ENCODE measurements at places on chromosomes 13 and 19.

- DNase-seq, result no peak
Observed at GRCh38 chr13:108915095-108915633, 285.8 kb downstream of the MYO16 start.

GRCh38 chr13:59893266-59893665 is 270.5 kb downstream of the DIAPH3 start:
- DNase-seq, result no peak

- no peak for DNase-seq
Observed at GRCh38 chr13:105543742-105544141, 991.7 kb downstream of the EFNB2 start.

- DNase-seq, result no peak
Observed at GRCh38 chr19:57927587-57927986, 7.6 kb downstream of the ZNF418 start.

GRCh38 chr19:51140441-51140840 is 1.7 kb upstream of the SIGLEC7 start:
- no peak for DNase-seq

DNA sequence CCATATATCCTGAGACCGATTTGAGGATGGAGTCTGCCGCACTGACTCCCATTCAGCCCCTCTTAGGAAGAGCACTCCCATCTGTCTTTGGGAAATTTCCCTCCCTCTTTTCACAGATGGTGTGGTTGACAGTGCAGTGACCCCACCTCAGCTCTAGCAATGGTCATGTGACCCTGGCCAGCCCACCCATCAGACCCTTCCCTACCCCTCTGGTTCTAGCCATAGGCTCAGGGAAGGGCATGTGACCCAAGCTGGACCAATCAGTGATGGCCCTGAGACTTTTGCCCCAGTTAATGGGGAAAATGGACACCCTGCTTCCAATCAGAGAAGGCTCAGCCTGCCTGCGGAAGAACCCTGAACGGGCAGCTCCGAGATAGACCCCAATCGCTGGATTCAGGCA is 26.3 kb downstream of the IL12RB1 start:
- no peak for DNase-seq

DNA sequence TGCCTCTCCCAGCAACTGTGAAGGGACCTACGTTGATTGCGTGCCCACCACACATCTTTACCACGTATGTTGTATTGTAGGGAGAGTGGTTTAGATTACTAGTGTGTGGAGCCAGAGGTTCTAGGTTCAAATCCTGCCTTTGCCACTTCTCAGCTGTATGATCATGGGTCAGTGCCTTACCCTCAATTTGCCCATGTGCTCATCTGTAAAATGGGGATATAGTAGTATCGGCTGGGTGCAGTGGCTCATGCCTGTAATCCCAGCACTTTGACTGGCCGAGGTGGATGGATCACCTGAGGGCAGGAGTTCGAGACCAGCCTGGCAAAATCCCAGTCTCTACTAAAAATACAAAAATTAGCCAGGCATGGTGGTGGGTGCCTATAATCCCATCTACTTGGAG is 578 bp upstream of the LGALS4 start:
- DNase-seq, result no peak

- no peak for DNase-seq
Observed at GRCh38 chr13:102286326-102286725, 115.5 kb downstream of the FGF14 start.

DNA sequence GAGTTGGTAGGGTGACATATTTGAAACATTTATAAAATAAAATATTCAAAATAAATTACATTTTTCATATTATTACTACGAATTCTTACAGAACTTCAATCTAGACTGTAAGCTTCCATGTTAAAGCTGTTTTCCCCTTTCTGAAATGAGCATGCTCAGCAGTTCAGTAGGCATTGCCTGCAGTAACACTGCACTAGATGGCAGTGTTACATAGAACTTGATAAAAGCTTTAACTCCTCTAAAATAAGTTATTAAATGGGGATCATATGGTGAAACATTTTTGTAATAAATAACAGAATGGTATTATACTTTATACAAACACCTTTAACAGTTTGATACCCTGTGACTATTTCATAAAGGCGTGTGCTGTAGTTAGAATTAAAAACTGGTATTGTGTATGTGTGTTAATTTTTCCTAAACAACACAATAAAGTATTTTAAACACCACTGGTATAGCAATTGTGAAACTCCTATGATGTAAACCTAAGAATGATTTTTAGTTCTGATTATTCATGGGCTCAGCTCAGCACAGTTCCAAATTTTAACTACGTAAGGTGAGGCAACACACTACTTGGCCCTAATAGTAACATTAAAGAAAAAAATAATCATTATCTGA is 11.6 kb upstream of the GPR18 start:
- no peak for DNase-seq

DNA sequence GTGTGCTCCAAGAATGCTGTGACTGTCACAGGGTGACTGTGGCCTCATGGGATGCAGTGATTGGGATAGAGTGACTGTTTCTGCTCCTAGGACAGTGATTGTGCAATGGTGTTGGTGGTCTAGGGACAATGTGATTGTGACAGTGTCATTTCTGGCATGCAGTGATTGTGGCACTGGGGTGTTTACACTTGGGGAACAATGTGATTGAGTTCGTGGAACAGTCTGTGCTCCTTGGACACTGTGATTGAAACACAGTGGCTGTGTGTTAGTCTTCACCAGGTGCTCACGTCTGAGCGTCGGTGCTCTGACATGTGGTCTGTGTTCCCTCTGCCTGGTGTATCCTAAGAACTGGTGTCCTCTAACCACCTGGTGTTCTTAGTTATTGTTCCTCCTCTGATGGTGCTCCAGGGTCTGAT is 1.7 kb downstream of the PDE4A start:
- no peak for DNase-seq

GRCh38 chr19:27765912-27766725 is 1446.8 kb downstream of the UQCRFS1 start:
- DNase-seq, result no peak

DNA sequence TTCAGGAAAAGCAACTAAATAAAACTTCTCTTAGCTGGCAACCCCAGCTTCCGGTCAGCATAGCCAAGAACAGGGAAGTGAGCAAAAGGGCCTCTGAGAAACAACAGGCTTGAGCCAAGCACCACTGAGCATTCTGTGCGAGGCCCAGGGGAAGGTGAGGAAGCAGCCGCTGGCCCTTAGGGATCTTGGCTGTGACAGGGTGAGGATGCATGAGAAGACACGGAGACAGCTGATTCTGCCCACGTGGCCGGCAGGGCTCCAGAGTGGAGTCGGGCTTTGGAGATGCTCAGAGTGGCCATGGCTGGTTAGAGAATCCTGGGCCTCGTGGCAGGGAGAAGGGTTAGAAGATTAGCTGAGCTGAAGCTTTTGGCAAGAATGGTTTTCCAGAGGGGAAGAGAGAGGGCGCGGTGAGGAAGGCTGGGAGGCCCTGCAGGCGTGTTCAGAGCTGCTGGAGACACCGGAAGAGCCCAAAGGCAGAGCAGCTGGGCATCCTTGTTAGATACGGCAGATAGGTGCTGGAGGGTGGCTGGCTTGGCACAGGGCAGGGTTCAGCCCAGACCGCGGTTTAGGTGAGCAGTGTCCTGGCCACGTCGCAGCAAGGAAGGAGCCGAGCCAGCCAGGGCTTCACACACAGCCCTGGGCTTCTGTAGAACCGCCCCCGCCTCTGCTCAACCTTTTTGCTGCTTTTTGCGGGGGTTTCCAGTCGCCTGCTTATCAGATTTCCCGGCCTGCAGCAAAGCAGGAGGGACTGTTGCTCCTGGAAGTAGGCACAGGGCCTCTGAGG is 17.3 kb downstream of the UPF1 start:
- peak; percentile 16 for DNase-seq

DNA sequence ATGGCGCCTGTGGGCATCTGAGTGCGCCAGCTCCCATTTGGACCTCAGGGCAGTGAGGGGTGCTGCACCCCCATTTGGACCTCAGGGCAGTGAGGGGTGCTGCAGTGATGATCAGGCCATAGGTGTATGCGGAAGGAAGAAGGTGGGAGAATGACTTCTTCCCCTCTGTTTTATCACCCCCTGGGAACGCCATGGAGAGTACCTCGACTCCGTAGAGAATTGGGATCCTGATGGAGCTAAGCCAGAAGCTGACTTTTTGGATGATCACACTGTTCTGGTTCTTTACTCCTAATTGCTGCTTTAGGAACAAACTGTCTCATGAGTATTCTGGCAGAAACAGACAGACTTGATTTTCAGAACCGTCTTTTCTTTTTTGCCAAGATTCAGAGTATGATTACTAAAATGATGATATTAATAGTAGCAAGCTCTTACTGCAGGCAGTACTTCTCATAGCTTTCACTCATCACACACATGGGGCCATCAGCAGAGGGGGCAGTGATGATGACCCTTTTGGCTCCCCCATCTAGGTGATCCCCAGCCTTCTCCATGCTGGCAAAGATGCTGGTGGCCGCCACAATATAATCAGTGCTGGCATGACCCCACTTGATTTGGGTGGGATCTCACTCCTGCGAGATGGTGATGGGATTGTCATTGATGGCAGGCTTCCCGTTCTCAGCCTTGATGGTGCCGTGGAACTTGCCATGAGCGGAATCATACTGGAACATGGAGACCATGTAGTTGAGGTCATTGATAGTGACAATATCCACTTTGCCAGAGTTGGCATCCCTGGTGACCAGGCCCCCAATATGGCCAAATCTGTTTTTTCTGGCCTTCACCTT is 10.3 kb upstream of the UBAC2 start:
- DNase-seq, result no peak

GRCh38 chr19:38658462-38659306 is 11.2 kb downstream of the ACTN4 start:
- no peak for DNase-seq

GRCh38 chr19:50461066-50461875 is 15.0 kb upstream of the EMC10 start:
- DNase-seq, result peak; percentile 65

DNA sequence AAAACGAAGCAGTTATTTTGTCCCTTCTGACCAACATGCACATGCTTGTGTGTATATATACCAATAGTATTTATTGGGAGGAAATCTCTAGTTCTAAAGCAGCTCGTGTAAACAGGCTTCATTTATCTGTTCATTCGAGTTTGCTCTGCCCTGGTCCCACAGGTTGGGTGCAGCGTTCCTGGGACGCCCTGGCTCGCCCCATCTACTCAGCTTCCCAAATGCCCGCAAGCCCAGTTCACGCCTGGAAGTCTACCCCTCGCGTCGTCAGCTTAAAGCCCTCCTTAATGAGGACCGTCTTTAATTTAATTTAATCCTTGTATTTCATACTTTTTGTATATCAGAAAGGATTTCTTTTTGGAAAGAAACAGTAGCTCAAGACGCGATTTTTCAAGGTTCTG is 604 bp downstream of the THSD1 start:
- DNase-seq, result no peak

GRCh38 chr13:20407759-20408158 is 117.9 kb downstream of the CRYL1 start:
- no peak for DNase-seq

DNA sequence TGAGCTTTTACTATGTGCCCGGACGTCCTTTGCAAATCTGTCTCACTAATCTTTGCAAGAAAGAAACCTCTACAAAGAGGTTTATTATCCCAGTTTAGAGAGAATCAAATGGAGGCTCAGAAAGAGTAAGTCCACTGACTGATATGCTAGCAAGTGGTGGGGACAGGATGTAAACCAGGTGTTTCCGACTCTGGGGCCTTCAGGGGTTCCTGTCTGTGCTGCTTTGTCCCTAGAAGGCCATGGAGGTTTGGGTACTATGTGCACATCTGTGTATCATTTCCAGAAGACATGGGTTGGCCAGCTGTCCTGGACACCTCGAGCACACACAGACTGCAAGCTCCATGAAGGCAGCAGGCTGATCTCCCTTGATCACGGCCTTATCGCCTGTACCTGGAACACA is 1.2 kb upstream of the KPTN start:
- DNase-seq, result no peak

DNA sequence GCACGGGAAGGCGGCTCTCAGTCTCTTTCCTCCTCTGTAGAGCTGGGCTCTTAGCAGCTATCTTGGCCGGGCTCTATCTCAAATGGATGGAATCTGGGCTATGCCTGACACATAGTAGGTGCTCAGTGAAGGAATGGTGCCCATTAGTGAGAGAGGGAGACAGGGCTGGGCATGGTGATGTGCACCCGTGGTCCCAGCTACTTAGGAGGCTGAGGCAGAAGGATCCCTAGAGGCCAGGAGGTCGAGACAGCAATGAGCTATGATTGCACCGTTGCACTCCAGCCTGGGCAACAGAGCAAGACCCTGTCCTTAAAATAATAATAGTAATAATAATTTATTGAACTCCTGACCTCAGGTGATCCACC is 14.7 kb downstream of the KLF2 start:
- DNase-seq, result no peak

- no peak for DNase-seq
Observed at GRCh38 chr19:53947624-53948023, 15.1 kb upstream of the CACNG8 start.

DNA sequence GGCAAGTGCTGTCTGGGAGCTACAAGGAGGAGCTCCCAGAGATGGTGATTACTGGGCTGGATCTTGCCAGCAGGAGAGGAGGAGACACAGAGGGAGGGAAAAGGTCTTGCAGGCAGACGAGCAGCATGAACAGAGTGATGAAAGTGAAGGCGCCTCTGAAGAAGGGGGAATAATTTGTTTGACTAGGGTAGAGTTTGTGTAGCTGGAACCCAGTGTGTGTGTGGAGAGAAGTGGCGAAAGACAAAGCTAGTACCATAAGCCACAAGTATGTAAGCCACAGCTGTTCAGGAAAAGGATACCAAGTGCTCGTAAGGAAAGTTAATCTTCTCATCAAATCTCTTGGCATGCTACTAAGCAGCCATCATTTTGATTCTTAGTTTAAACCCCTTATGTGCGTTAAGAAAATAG is 5.4 kb downstream of the FLT1 start:
- no peak for DNase-seq

- DNase-seq, result peak; percentile 100
Observed at GRCh38 chr19:38849860-38850435, at the start of gene HNRNPL. Gene HNRNPL (minus strand): TSS chr19:38849986. CDS start chr19:38849966, 20 bp downstream.

GRCh38 chr19:30590596-30591229 is 218.5 kb downstream of the ZNF536 start:
- DNase-seq, result no peak

- DNase-seq, result no peak
Observed at GRCh38 chr19:49920624-49921363, 8.2 kb upstream of the ATF5 start.
